H7 (cell line): ENCODE measurements at places on chromosomes 1 and 21. TPM values are rescaled to one million over a fixed set of nuclear protein-coding genes. Genes with fewer than 3 reads are reported as not detected.
A peak's percentile ranks its signal among the peaks of the same experiment; 100 is the strongest.

Gene TENT5C
- 0.26 and 0.48 TPM in 2 replicates for total RNA-seq

Gene TGFB2
- total RNA-seq = 0.67 and 2.1 TPM in 2 replicates

Gene RPTN
- total RNA-seq = not detected in 2 replicates

Gene ORC1
- 94.3 and 95.0 TPM in 2 replicates for total RNA-seq

Gene TDRD10
- total RNA-seq = 0.38 and 0.44 TPM in 2 replicates

Gene TFF2
- not detected in 2 replicates for total RNA-seq

Gene KLHDC9
- 21.9 and 23.2 TPM in 2 replicates for total RNA-seq

Gene CCDC27
- 0.04 and 0.07 TPM in 2 replicates for total RNA-seq

GRCh38 chr1:147635342-147635741 is 35.0 kb downstream of the ACP6 start:
- DNase-seq = no peak

- DNase-seq = no peak
Observed at GRCh38 chr1:71651214-71651613, 570.4 kb upstream of the ZRANB2 start.

- DNase-seq = no peak
Observed at GRCh38 chr1:71600023-71600422, 519.2 kb upstream of the ZRANB2 start.

GRCh38 chr1:6624710-6625583 is at the start of gene THAP3:
TSS of gene THAP3 (plus strand) at chr1:6624868. CDS start at chr1:6625219, 351 bp downstream.
- peak; percentile 99 for DNase-seq

GRCh38 chr1:119915517-119915916 is 19.2 kb upstream of the ADAM30 start:
- DNase-seq = no peak

DNA sequence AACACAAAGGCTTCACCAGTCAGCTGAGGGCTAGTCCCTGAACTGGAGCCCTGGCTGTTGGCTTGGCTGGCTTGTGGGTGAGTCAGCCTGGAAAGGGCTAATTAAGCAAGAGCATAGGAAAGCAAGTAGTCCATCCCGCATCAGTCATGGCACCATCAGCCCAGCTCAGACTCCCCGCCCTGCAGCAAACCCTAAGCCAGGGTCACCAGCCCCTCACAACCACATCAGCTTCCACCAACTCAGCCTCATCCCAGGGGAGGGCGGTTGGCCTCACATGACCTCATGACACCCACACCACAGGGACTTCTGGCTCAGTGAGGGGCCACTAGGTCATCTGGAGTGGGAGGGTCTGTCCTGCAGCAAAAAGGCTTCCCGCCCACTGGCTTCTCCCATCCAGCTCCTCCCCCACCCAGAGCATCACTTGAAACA is 7.0 kb upstream of the SPATC1L start:
- DNase-seq = peak; percentile 27

DNA sequence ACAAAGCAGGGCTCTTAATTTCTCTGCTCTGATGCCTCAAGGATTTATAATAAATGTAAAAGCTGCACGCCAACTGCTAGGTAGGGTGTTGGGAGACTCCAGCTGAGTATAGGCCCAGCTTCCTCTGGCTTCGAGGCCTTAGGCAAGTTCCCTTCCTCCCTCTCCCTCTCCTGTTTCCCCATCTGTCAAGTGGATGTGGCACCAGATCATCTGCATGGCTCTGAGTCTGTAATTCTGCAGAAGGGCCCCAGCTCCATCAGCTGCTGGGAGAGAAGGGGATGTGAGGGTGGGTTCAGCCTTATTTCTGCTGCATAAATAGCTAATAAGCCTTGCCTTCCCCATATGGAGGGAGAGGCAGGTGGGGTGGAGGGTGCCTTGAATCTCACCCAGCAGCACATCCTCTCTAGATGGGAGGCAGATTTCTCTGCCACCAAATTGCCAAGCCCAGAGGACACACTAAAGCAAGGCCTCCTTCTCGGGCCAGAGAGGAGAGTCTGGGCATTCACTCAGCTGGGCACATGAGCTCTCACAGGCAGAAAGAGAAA is 3.8 kb downstream of the TRIM62 start:
- no peak for DNase-seq

DNA sequence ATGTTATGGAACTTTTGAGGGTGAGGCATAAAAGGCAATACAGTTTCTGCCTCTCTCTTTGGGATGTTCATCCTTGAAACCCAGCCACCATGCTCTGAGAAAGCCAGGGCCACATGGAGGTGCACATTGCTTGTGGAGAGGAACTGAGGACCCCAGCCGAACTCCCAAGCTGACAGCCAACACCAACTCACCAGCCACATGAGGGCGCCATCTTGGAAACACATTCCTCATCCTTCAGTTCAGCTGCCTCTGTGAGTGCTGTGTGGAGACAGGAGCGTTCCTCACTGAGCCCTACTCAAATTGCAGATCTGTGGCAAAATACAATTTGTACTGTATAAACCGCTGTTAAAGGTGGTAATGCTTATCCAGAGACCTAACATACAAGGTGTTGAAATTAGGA is 137.5 kb downstream of the GABPA start:
- DNase-seq = peak; percentile 51

DNA sequence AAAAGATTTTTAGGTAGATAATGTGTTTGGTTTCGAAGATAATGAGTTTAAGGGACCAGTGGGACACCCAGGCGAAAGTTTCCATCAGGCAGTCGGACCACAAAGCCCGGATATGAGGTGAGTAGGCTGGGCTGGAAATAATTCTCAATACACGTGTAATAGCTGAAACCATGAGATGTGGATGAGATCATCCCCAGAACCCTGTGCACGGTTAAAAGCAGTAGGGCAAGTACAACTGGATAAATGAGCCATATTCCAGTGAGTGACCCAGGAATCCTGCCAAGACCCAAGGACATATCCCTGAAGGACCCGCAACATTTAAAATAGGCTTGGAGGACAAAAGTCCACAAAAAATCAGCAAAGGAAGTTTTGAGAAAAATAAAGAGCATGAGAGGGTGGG is 21.5 kb upstream of the NHLH2 start:
- no peak for DNase-seq

- no peak for DNase-seq
Observed at GRCh38 chr1:100626397-100626796, 88.5 kb downstream of the GPR88 start.

- DNase-seq = no peak
Observed at GRCh38 chr21:46001821-46002681, 20.5 kb downstream of the COL6A1 start.

DNA sequence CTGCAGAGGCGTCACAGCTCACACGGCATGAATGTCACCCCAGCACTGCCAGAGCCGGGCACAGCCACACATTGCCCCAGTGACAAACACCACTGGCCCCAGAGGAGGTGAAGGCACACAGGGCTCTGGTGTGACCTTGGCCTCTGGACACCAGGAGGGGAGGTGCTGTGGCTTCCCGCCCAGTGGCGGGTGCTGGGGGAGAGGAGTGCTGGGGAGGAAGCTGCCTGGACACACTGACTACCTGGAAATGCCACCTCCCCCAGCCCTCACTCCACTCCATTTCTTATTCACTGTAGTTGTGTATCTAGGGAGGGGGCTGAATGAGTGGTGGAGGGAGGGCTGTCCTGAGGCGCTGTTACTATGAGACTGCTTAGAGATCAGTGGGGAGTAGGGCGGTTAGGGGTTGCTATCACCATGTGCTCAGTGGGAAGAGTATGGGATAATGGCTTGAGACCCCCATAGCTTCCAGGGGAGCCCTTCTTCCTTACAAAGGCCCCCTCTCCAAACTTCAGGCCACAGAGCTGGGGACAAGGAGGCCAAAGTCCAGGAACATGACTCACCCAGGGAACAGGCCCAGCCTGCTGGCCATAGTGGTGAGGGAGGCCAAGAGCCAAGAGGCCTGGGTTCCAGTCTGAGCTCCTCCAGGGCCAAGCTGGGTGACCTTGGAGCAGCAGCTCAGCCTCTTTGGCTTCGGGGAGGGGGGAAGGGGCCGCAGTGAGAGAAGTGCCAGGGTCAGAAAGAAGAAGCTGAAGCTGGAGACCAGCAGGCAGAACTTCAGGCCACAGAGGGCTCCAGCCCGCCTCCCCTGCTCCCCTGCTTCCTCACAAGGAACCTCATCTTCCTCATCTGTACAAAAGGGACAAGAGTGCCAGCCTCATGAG is 40.1 kb downstream of the AHDC1 start:
- peak; percentile 69 for DNase-seq

DNA sequence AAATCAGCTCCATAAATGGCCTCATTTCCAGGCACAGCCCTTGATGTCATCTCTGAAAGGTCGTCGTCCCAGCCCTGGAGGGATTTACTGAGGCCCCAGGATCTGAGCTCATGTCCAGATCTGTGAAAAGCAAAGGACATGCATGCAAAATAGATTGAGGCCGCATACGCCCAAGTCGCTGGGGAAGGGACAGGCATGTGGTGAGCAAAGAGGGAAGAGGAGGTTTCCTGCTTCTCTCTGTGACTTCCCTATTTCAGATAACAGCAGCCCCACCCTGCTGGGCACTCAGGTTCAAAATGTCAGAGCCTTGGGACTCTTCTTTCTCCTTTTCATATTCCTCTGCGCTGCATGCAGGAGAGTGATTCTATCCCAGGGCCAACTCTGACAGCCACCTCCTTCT is 197.2 kb downstream of the ADSS2 start:
- DNase-seq = no peak

DNA sequence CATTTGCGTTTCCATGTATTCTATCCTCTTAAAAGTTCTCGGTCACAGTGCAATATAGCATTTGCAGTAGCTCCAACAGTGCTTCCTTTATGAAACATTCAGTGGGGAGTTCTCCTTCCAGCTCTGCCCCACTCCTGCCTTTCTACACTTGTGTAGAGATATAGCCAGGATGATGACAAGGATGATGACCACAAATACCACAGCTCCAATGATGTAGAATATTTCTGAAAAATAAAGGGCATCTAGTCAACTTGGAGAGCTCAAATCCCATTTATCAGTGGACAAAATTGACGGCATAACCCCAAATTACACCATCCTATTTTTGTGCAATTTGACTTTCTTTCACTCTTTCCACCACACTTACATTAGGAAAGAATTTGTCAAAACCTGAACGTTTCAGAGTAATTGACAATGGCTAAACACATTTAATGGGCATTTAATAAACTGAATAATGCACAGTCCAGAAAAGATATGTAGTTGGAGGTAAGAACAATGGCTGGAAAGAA is 11.1 kb downstream of the F3 start:
- DNase-seq = no peak

- no peak for DNase-seq
Observed at GRCh38 chr1:201504799-201505502, 2.0 kb downstream of the CSRP1 start.

DNA sequence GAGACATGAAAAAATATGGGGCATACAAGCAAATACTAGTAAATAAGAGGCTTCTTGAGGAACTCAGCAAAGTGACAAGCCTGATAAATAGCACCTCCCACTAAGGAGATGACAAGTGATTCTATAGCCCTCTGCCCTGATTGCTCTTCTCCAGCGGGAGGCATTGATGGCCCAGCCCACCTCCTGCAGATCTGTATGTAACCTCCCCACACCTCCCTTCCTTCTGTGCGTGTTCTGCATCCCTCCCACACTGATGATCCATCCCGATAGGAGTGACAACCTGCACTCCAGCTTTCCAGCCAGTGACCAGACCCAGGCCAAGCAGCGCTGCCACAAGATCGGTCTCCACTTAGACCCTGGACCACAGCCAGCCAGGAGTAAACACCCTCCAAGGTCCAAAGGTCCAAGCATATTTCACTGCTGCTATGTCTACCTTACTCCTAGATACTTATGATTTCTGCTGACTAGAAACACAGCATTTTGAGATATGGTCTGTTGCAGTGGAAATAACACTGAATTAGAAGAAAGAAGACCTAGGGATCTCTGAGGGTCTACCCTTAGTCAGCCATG is 176.1 kb downstream of the BRINP2 start:
- DNase-seq = no peak

DNA sequence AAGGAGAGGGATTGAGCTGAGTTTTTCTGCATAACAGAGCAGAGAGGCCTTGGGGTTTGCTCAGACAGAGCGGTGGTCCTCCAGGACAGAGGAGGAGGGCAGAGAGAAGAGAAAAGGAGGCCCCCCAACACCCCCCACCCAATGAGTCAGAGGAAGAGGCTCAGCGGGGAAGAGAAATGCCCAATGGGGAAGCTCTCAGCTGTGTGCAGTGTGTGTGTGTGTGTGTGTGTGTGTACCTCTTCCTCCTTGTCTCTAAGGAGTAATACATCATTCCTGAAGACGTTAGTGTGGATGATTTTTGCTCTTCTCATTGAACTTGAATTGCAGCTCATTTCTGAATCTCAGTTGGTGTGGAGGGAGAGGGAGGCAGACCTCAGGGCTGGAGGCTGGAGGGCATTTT is 8.7 kb downstream of the TMPRSS3 start:
- DNase-seq = peak; percentile 29

DNA sequence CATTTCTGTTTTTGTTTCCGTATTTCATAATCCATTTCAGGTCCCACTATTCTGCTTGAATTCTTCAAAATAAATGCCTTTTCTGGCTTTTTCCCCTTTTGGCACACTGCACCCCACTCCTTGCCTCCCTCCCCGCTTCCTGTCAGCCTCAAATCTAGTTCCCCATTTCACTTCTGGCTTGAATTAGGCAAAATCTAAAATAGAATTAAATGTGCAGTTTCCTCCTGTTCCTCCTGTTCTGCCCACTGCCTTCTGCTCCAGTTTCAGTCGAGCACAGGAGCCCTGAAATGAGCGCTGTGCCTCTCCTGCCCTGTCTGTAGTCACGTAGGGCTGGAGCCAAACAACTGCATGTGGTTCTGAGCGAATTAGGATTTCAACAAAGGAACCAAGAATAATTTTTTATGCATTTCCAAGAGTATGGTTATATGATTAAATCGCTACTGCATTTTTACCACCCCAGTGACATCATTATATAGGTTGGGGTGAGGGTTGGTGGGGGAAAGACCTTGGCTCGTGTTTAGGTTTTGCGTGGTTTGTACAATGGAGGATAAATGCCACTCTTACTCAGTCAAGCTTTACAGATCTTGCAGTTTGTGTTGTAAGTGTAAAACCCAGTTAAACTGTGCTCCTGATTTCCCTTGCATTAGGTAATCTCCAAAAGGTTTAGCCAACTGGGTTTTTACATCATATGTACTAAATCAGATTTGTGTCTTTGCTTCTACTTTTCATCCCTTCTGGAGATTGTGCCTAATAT is 114.9 kb downstream of the VPS13D start:
- DNase-seq = no peak

- DNase-seq = no peak
Observed at GRCh38 chr1:225931270-225932136, 7.5 kb upstream of the PYCR2 start.

- no peak for DNase-seq
Observed at GRCh38 chr1:167013108-167013929, 24.2 kb downstream of the MAEL start.

- DNase-seq = peak; percentile 47
Observed at GRCh38 chr1:109535971-109536491, 3.6 kb upstream of the GPR61 start.

DNA sequence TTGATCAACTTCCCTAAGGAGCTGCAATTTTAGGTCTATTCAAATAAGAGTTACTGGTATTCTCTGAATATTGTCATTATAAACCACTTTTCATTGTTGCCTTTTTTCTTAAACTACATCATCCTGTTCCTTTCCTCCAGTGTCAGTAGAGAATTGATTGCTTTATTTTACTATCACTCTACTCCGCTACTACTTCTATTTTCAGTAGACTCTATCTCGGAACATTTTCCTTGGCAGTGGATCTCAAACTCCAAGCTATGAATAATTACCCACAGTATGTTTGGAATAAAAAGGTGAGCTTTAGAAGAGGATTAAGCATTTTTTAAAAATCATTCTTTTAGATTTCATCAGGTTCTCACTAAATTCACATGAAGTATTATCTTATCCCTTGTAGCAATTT is 224.9 kb downstream of the GREM2 start:
- DNase-seq = no peak
